ENCODE measurements at places on chromosomes 5 and 9. TPM values are rescaled to one million over a fixed set of nuclear protein-coding genes. Genes with fewer than 3 reads are reported as not detected.
A peak's percentile ranks its signal among the peaks of the same experiment; 100 is the strongest.

Gene DMRT3
- 1.7 TPM for total RNA-seq

Gene FGF18
- total RNA-seq: 26.3 TPM

Gene ZDHHC11
- 73.0 TPM for total RNA-seq

Gene NPR3
- not detected for total RNA-seq

Gene PLPPR1
- total RNA-seq: 7.4 TPM

DNA sequence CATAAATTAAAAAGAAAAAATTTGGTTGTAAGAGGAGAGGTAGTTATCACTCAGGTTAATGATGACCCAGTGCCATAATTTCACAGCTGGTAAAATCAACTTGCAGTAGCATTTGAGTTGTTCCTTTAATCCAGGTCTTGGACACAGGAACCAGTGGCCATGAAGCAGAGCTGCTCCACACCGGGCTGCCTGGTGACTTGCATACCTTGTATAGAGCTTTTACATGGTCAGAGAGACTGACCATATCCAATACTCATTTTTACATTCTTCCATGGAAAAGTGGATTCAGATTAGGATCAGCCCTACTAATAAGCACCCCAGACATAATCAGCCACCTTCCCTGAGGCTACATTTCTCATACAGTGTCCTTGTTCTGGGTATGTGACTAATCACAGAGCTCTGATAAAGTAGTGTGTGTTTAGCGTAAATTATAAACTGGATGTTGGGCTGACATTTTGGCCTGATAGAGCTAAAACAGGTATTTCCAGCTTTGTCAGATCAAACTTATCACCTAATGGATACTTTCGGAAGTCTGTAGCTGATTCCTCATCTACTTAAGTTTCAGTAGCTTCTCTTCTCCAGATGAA lies 77.0 kb upstream of the ZSWIM6 start:
- no peaks in the 10 kb centered on the region for H3K4me1 ChIP-seq
- no peak for DNase-seq
- no peak overlapping the region for H3K27ac ChIP-seq
- peaks cover 2% of the 10 kb centered on the region for H3K27me3 ChIP-seq

GRCh38 chr5:68673106-68673822 lies 420.6 kb upstream of the SLC30A5 start:
- no peak overlapping the region for H3K4me3 ChIP-seq
- no peaks in the 10 kb centered on the region for H3K36me3 ChIP-seq

GRCh38 chr5:88269222-88269771 lies 652 bp upstream of the TMEM161B start:
- H3K4me1 ChIP-seq: peaks cover 6% of the 10 kb centered on the region
- no peaks in the 10 kb centered on the region for H3K27me3 ChIP-seq
- peaks cover 5% of the 10 kb centered on the region for H3K36me3 ChIP-seq
- H3K27ac ChIP-seq: peak overlapping the region; percentile 77

DNA sequence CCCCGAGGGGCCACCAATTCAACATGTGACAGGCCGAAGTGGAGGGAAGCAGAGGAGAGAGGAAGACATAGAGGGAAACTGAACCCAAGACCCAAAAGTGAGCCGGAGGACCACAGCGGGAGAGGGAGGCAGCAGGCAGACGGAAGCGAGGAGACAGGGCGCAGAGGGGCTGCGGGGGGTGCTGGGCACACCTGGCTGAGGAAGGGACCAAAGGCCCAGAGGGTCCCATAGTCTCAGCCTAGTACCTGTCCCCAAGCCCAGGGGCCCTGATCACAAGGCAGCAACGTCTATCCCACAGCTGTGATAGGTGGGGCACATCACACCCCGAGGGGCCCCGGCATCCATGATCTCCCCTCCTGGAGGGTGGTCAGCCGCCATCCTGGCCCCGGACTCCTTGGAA lies 7.1 kb upstream of the RALGDS start:
- H3K36me3 ChIP-seq: peaks cover 3% of the 10 kb centered on the region
- peaks cover 15% of the 10 kb centered on the region for H3K27me3 ChIP-seq
- no peak for DNase-seq
- H3K27ac ChIP-seq: no peak overlapping the region
- H3K4me3 ChIP-seq: no peak overlapping the region
- peaks cover 48% of the 10 kb centered on the region for H3K4me1 ChIP-seq

DNA sequence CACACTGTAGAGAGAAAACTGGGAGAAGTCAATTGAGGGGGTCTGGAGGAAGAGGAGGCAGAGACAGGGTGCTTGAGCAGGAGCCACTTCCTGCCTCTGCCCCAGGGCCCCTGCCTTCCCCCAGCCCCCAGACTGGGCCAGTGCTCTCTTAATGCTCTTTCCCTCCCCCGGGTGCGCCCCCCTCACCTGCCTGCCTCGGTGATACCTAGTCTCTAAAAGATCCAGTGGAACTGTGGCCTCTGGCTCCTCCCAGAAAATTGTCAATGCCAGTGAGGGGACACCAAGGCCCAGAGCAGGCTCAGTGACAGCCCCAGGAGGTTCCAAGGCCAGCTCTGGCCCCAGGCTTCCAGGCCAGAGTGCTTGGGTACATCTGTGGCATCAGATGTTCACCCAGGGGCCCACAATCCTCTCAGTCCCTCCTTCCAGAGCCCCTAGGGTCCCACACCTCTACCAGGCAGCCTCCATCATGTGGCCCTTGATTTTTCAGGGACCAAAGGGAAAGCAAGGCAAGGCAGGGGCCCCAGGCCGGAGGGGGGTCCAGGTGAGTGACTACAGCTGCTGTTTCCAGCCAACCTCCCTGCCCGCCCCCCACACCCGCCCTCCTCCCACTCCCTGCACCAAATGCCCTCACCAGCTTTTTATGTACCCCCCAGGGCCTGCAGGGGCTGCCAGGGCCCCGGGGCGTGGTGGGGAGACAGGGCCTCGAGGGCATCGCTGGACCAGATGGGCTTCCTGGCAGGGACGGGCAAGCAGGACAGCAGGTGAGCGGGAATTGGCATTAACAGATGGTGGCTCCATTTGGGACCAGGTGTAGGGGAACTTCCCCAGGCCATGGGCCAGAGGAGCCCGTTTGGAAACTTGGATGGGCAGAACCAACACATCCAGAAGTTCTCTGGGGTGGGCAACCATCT lies 33.1 kb upstream of the ORM1 start:
- peaks cover 5% of the 10 kb centered on the region for H3K36me3 ChIP-seq
- DNase-seq: peak; percentile 12
- no peak overlapping the region for H3K4me3 ChIP-seq
- H3K27me3 ChIP-seq: peaks cover 4% of the 10 kb centered on the region

DNA sequence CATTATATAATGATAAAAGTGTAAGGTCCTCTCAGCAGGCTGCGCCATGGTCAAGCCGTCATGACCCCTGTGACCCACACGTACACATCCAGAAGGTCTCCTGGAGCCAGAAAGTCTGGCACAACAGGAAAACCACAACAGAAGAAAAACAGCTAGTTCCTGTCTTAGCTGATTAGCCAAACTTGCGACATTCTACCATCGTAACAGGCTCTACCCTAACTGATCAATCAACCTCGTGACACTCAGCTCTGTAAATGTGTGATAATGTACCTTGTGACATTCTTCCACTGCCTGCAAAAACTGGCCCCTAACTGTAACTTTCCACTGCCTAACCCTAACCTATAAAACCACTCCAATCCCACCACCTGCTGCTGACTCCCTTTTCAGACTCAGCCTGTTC lies 316.4 kb upstream of the TUSC1 start:
- no peak overlapping the region for H3K4me3 ChIP-seq
- no peaks in the 10 kb centered on the region for H3K27me3 ChIP-seq
- no peaks in the 10 kb centered on the region for H3K4me1 ChIP-seq
- no peak for DNase-seq
- no peak overlapping the region for H3K27ac ChIP-seq
- peaks cover 5% of the 10 kb centered on the region for H3K36me3 ChIP-seq

GRCh38 chr5:110055302-110055701 lies 365.6 kb downstream of the MAN2A1 start:
- H3K4me3 ChIP-seq: no peak overlapping the region
- H3K36me3 ChIP-seq: no peaks in the 10 kb centered on the region
- no peak overlapping the region for H3K27ac ChIP-seq

DNA sequence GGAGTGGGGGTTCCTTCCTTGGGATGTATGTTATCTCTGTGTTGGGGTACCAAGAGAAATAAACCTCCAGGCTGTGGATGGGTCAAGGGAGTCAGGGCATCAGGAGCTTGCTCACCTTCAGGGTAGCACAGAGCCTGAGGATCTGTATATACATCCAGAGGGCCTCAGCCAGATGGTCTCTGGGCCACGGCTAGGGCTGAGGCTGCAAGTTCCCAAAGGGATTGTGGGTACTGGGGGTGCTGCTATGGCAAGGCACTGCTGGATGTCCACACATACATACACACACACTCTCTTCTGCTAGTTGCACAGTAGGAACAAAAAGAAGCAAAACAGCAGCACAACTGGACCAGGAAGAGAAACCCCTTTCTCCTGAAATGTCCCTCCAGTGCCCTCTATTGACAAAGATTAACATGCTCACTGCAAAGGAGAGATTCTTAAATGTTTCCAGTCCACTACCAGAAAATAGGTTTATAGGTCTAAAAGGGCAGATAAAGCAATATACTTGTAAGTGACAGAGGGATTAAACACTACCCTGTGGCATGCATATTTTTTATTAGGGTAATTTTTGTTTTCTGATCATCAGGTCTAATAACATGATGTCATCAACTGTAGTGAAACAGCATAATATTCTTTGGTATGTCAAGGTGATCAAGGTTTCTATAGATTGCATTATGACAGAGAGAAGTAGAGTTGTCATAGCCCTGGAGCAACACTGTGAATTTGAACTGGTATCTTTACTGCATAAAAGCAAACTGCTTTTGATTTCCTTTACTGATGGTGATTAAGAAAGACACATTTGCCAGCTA lies 56.3 kb upstream of the KCNN2 start:
- no peak overlapping the region for H3K27ac ChIP-seq
- H3K4me3 ChIP-seq: no peak overlapping the region
- no peaks in the 10 kb centered on the region for H3K27me3 ChIP-seq
- H3K4me1 ChIP-seq: no peaks in the 10 kb centered on the region

GRCh38 chr9:125889476-125890419 lies 142.6 kb downstream of the PBX3 start:
- peak overlapping the region; percentile 97 for H3K4me3 ChIP-seq
- DNase-seq: peak; percentile 62
- H3K4me1 ChIP-seq: peaks cover 37% of the 10 kb centered on the region
- no peaks in the 10 kb centered on the region for H3K36me3 ChIP-seq
- H3K27ac ChIP-seq: peak overlapping the region; percentile 91

DNA sequence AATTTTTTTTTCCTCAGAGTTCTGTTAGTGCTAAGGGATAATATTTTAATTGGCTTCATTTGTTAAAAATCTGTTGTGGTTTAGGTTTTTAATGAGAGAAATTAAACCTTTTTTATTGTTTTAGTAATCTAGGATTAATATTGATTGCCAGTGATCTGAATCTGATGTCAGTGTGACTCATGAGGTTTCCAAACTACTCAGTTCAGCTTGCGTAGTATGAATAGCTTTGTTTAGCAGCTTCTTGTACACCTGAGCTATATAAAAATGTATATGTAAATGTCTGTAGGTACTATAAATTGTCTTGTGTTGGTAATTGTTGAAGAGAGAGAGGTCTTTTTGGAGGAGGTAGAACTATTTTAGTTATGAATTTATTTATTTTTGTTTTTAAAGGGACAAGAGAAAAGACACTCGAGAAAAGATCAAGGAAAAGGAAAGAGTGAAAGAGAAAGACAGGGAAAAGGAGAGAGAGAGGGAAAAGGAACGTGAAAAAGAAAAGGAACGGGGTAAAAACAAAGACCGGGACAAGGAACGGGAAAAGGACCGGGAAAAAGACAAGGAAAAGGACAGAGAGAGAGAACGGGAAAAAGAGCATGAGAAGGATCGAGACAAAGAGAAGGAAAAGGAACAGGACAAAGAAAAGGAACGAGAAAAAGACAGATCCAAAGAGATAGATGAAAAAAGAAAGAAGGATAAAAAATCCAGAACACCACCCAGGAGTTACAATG lies 26.3 kb downstream of the SREK1 start:
- no peak overlapping the region for H3K27ac ChIP-seq
- DNase-seq: no peak
